NCI-H1436 treated with DMSO at 0.1 percent for 48 hours (cell line): ENCODE measurements at places on chromosomes 12 and 14.
A peak's percentile ranks its signal among the peaks of the same experiment; 100 is the strongest.

DNA sequence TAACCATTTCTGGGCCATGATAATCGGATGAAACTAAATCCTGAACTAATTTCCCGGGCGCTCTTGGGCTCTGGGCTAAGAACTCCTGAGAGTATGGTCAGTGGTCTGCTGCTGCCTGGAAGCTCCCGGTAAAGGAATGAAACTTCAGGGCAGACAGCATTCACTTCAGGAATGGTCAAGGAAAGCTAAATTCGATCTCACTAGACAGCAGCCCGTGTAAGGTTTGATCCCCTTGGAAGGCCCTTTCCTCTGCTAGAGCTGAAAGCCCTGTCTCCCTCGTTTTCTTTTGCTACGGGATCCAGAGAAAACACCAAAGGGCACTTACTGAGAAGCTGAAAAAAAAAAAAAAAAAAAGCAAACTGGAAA lies 680 bp downstream of the ASB8 start:
- DNase-seq: no peak

DNA sequence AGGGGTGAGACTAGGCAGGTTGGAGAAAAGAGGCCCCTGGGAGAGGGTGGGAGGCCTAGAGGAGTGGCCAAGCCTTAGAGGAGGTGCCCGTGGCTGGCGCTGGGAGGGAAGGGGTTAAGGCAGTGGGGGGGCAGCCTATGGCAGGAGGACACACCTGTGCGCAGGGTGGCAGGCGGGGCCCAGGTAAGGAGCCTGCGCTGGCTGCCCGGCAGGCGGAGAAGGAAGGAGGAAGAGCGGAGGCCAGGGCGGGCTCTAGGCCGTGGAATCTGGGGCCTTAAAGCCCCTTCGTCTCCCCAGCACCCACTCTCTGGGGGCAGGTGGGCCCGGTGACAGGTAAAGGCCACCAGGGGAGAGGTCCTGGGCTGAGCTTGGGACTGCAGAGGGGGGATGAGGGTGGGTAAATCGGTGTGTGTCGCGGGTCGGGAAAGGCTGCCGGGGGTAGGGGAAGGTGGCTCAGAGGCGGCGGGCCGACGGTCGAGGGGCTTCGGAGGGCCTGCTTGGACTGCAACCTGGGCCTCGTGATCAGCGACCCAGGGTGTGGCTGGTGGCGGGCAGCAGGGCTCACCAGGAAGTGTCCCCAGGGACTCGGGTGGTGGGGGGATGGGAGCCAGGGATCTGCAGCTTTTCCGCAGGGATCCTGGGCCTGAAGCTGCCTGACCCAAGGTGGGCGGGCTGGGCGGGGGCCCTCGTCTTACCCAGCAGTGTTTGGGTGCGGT lies 7.3 kb downstream of the PHB2 start:
- DNase-seq: peak; percentile 63

DNA sequence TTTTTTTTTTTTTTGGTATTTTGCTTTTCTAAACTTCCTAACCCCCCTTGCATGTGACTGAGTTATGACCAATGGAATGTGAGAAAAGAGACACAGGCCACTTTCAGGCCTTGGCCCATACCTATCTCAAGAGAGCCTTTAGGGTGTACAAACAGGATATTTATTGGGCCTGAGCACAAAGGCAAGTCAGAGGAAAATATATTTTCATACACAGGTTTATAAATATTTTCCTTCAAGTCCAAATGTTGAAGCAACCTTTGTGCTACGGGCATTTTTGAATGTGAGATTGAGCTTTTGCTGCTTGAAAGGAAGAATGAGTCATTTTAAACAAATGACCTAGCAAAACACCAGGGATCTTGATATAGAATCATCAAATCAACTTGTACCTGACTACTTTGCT lies 228.6 kb upstream of the E2F7 start:
- DNase-seq: no peak

GRCh38 chr14:79627058-79627457 lies 584.2 kb downstream of the DIO2 start:
- no peak for DNase-seq

GRCh38 chr14:75315144-75315543 lies 36.5 kb downstream of the FOS start:
- no peak for DNase-seq

- DNase-seq: no peak
Measured at GRCh38 chr12:108816652-108817335, 40.6 kb downstream of the SSH1 start.

DNA sequence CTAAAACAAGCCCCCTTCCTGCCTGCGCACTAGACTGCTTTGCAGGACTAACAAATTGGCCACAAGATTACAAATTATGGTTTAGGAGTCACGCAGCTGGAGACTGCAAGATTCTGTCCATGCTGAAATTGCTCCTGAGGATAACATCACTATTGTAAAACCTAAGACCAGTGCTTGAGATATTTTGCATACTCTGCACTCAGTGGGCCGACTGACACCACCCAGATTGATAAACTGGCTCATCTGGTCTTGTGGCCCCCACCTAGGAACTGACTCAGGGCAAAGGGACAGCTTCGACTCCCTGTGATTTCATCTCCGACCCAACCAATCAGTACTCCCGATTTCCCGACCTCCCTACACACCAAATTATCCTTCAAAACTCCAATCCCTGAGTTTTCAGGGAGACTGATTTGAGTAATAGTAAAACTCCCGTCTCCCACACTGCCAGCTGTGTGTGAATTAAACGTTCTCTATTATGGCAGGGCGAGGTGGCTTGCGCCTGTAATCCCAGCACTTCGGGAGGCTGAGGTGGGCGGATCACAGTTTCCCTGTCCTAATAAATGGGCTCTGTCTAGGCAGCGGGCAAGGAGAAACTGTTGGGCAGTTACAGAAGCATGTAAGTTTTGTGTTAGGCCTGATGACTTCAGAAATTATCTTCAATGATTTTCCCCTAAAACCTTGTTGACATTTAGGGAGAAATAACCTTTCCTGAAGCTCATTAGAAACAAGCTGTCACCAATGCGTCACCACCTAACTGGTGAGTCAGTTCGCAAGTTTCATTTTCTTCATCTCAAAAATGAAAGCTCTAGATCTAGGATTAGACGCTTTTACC lies 5.3 kb upstream of the UBC start:
- no peak for DNase-seq

DNA sequence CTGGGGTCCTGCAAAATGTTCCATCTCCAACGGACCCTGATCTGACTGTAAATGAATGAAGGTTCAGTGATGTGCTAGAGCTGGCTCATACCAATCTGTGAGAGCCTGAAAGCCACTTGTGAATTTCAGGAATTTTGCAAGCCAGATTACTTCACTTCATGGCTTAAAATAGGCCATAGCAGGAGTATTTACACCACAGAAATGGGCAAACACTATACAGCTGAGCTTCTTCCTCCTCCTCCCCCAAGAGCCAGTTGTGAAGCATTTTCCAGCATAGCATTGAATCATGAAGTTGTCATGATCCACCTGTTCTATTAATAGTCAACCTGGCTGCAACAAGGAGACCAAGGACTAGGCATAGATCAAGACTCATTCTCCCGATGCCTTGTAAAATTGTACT lies 141.3 kb upstream of the RASSF8 start:
- DNase-seq: no peak

DNA sequence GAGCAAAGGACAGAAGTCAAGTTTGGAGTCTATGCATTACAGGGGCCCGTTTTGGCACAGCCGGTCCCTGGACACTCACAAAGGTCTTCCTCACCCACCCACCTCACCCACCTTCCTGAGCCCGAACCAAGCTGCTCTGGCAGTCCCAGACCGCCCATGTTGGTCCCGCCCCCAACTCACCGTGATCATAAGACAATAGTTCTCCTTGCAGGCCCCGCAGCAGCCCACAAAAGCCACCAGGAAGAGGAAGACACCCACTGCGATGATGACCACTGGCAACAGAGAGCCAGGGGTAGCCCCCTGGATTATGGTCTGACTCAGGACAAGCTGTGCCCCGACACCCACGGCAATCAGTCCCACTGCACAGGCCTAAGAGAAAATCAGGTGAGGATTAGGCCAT lies 1.8 kb downstream of the CD63 start:
- no peak for DNase-seq

DNA sequence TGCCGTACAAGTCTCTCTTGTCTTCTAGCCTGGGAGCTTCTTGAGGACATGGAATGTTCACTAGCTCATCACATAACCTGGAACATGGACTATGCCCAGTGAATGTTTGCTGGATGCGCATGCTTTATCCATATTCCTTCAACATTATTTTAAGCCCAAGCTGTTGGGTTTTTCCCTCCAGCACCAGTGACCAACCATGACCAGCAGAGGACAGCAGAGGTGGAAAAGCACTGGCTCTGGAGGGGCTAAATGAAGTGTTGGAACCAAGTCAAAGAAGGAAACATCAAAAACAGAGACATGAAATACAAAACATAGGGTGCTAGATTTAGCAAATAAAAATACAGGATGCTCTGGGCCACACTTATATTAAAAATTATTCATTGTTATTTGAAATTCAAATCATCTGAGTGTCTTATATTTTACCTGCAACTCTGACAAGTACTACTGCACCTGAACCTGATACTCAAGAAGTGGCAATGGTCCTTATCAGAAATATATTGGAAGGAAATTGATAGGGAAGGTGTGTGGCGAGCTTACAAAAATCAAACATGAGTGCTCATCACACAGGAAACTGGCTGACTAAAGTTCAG lies 23.1 kb upstream of the HELB start:
- no peak for DNase-seq

DNA sequence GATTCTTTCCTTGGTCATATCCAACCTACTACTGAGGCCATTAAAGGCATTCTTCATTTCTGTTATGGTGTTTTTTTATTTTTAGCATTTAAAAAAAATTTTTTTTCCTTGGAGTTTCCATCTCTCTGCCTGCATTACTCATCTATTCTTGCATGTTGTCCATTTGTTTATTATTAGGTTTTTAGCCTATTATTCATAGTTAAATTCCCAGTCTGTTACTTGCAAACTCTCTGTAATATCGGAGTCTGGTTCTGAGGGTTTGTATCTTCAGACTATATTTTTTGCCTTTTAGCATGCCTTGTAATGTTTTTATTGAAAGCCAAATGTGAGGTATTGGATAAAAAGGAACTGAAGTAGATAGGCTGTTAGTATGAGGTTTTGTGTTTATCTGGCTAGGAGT lies 284.3 kb downstream of the FUT8 start:
- no peak for DNase-seq

GRCh38 chr14:23137192-23137812 lies 18.2 kb upstream of the CEBPE start:
- DNase-seq: no peak

DNA sequence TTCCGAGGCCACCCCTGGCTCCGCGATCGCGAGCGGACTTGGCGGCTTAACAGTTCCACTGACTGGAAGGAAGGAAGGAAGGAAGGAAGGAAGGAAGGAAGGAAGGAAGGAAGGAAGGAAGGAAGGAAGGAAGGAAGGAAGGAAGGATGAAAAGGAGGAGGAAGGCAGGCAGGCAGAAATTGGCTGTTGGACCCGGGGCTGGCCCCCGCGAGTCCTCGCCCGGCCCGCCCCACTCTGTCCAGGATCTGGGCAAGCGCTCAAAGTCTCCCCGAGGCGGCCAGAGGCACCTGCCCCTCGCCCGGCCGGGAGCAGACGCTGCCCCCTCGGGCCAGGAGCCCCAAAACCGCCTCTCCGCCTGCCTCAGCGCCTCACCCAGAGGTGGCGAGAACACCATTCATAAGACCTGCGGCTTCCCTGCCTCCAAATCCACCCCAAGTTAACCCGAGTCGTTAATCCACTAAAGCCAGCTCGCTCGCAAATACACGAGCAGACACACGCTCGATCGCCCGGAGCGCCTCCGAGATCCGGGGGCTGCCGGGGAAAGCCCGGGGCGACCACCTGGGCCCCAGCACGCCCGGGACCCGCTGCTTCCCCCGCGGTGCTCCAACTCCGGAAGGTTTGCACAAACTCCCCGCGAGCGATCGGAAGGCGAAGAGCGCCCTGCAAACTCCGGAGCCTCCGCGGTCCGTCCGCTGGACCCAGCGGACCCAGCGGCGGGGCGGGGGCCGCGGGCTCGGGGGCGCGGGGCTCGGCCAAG lies 844 bp downstream of the DPF3 start:
- no peak for DNase-seq

- DNase-seq: no peak
Measured at GRCh38 chr14:22791301-22791700, 23.9 kb downstream of the SLC7A7 start.

GRCh38 chr12:104108755-104109445 lies 29.1 kb downstream of the NFYB start:
- peak; percentile 20 for DNase-seq

- no peak for DNase-seq
Measured at GRCh38 chr14:73105727-73106126, 30.6 kb upstream of the PSEN1 start.

DNA sequence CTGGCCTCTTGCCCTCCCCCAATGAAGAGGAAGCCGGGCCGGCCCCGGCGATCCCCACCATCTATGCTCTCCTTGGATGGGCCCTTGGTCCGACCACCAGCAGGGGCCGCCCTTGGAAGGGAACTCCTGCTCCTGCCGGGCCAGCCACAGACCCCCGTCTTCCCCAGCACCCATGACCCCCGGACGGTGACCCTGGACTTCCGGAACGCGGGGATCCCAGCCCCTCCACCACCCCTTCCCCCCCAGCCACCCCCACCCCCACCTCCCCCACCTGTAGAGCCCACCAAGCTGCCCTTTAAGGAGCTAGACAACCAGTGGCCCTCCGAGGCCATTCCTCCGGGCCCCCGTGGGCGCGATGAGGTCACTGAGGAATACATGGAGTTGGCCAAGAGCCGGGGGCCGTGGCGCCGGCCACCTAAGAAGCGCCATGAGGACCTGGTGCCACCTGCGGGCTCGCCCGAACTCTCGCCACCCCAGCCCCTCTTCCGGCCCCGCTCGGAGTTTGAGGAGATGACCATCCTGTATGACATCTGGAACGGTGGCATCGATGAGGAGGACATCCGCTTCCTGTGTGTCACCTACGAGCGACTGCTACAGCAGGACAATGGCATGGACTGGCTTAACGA lies 19.4 kb downstream of the SETD1B start:
- no peak for DNase-seq

- no peak for DNase-seq
Measured at GRCh38 chr14:90184571-90185266, 71.6 kb upstream of the PSMC1 start.

DNA sequence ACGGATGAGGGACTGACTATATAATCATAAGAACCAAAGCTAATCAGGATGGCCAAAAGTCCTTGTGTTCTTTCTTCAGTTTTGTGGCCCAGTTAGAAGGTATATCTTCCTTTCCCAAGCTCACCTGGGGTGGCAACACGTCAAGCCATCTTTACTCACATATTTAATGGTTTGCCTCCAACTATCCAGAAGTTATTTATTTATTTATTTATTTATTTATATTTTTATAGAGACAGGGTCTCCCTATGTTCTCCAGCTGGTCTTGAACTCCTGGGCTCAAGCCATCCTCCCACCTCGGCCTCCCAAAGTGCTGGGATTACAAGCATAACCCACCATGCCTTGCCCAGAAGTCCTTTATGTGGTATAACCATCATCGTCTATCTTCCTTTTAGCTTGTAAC lies 11.8 kb upstream of the SP7 start:
- no peak for DNase-seq

- no peak for DNase-seq
Measured at GRCh38 chr12:26239122-26239851, 43.9 kb downstream of the SSPN start.
